GM04504 (cell line): ENCODE measurements at places on chromosomes 6 and 20.

DNA sequence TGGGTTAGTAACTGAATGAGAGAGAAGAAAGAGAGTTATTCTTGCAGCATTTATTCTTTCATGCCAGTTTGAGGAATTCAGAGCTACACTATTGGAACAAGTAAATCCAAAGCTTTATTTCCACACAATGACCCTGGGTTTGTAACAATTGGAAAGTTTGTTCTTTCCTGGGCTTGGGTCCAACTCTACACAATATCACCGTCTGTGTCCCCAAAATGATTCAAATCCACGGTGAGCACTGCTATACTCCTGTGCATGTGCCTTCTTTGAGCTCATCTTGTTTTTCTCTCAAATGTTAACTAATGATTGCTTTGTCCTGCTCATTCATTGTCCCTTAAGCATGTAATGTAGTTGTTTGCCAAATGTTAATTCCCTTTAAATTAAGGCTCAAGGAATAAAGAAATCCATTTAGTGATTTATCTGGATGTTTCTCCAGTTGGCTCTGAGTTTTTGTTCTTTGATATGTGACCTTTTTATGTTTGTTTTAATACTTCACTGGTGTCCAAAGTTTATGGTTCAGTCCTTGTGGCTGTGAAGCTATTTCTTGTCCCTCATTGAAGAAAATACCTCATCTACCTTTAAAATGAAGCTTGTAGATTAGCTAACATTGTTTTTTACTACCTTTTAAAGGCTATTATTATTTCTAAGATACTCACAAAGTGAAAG lies 20.5 kb upstream of the CRISP3 start:
- DNase-seq = no peak

GRCh38 chr20:51484831-51485230 lies 57.7 kb downstream of the NFATC2 start:
- DNase-seq = no peak

- no peak for DNase-seq
Measured at GRCh38 chr20:5781798-5782750, 31.9 kb downstream of the SHLD1 start.

GRCh38 chr6:56488281-56488680 lies 154.4 kb downstream of the DST start:
- no peak for DNase-seq

DNA sequence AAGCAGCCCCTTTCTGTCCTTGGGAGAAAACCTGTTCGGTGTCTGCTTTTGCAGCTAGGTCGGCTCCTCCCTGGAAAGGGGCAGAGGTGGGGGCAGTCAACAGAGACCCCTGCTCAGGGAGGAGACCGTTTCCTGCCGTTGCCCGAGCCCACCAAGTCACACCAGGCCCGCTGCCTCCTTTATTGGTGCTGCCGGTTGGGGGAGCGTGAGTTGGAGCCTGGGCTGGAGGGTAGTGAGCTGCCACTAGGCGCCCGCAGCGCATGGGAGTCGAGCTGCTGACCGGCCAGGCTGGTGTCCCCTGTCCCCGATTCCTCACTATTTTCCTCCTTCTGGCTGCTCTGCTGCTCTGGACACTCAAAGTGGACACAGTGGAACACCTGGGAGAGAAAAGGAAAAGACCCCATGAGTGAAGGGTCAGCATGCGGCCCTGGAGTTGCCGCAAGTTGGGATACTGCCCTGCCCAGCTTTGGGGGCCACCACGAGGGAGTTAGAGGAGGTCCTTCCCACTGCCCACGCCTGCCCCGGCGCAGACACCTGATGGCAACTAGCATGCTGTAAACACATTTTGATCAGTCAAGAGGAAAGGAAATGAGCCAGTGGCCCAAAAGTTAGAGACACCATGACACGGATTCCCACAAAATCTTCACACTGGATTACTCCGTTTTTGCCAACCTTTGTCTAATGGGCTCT lies 355.4 kb downstream of the ZFAND3 start:
- DNase-seq = no peak

GRCh38 chr20:58642441-58642840 lies 8.6 kb upstream of the STX16 start:
- no peak for DNase-seq

GRCh38 chr6:99427988-99428387 lies 2.9 kb upstream of the PNISR start:
- DNase-seq = no peak

DNA sequence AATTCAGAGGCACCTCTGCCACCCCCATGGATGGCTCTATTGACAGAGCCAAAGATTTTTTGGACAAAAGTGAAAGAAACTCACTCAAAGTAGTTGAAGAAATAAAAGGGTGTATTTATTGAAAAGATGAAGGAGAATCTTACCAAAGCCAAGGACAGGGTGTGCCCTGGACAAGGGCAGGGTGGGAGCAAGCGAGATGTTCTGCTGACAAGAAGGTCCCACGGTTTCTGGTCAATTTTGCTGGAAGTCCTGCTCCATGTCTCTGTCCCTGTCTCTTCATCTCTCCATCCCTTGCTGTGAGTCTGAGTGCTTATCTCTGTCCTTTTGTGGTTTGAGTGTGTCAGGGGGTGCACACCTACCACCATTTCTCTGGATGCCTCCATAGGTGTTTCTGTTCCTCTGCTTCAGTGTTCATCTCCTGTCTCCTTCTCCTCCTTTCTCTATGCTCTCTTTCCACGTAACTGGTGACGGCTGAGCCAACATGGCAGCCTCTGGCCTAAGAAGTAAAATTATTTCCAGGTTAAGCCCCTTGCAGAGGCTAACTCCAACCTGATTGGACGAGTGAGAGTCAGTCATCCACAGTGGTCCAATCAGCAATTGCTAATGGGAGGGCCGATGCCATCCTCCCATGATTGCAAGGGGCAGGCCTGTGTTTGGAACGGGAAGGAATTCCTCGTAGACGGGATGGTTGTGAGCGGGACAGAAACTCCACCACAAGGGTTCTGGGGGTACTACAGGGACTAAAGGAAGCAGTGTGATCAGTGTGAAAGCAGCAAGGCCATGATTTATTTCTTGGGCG lies 502.1 kb upstream of the CDH4 start:
- no peak for DNase-seq

DNA sequence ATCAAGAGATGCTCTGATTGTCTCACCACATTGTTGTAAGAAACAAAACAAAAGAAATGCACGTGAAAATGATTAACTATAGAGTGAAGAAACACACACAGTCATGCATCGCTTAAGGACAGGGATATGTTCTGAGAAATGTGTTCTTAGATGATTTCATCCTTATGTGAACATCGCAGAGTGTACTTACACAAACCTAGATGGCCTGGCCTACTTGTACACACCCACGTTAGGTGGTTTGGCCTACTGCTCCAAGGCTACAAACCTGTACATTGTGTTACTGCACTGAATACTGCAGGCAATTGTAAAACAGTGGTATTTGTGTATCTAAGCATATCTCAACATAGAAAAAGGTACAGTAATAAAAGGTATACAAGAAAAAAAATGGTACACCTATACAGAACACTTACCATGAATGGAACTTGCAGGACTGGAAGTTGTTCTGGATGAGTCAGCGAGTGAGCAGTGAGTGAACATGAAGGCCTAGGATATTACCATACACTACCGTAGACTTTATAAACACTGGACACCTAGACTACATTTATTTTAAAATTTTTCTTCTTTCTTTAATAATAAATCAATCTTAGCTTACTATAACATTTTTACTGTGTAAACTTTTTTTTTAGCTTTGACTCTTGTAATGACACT lies 48.6 kb downstream of the FKBP5 start:
- DNase-seq = no peak

DNA sequence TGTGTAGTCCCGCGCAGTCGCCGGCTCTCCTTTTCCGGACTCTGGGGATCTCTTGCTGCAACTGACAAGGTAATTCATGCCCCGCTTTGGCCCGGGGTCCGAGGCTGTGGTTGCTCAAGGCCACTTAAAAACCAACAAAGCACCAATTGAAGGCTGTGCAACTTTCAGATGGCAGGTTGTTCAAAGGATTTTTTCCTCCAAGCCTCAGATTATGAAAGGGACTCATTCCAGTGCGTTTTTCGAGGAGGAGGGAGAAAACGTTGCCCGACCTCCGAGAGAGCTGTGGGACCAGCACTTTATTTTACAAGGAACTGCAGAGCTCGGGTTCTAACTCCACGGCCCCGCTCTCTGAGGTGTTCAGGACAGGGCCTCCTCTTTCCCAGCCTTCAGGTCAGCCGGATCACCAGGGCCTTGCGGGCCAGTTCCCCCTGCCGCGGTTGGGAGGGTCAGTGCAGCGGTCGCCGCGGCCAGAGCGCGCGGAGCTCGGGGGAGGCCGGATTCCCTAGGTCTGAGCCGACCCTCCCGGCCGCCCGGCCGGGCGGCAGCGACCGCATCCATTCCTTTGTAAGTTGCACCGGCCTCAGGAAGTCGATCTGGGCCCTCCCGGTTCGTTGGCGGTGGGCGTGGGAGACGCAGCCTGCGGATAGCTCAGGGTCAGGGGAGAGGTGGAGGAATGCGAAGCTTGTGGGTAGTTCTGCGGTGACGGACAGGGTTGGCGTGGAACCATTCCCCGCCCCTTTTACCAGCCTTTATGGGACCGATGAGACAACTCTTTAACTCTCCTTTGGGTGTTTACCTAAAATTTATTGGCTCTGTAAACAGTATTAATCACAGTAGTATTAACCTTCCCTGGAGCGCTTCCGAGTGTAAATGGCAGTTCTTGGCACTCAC lies 1.6 kb downstream of the UTRN start:
- peak; percentile 73 for DNase-seq

- DNase-seq = no peak
Measured at GRCh38 chr6:36599791-36600209, 5.6 kb downstream of the SRSF3 start.

- no peak for DNase-seq
Measured at GRCh38 chr6:35727231-35727934, 9.4 kb upstream of the ARMC12 start.

GRCh38 chr6:159746759-159747158 lies 15.1 kb upstream of the ACAT2 start:
- DNase-seq = no peak

- no peak for DNase-seq
Measured at GRCh38 chr20:11182720-11183119, 508.9 kb upstream of the JAG1 start.

- DNase-seq = no peak
Measured at GRCh38 chr6:135651964-135652755, 154.6 kb upstream of the AHI1 start.

- no peak for DNase-seq
Measured at GRCh38 chr20:24732076-24732475, 217.0 kb upstream of the CST7 start.

- no peak for DNase-seq
Measured at GRCh38 chr20:63011798-63012197, 5.0 kb upstream of the BHLHE23 start.

- no peak for DNase-seq
Measured at GRCh38 chr20:63085151-63085861, 78.5 kb upstream of the BHLHE23 start.

GRCh38 chr6:2111162-2111677 lies 134.2 kb downstream of the GMDS start:
- peak; percentile 2 for DNase-seq

GRCh38 chr6:163291622-163292021 lies 122.9 kb upstream of the QKI start:
- no peak for DNase-seq

DNA sequence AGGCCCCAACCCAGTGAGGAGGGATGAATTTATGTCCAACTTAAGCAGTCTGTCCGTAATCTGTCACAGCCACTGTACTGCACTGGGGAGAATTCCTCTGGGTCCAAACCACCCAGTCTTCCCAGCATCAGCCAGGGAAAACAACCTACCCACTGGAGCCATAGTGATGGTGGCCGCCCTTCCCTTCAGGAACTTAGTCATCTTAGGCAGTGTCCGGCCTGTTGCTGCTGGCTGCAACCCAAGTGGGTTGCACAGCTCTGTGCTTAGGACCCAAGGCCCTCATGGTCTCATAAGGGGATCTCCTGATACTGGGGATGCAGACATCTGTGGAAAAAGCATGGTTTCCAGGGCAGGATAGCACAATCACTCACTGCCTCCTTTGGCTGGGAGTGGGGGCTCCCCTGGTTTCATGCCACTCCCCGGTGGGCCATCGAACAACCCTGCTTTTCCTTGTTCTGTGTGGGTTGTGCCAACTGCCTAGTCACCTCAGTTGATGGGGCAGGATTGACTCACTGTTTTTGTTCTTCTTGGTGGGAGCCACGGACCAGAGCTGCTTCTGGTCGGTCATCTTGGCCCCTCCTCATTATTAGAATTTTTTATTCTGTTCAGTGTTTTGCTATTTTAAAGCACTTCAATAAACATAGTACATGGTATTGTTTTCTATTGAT lies 591.9 kb downstream of the DOK5 start:
- DNase-seq = no peak
